A549 (cell line): ENCODE measurements at places on chromosomes 2 and 18.

DNA sequence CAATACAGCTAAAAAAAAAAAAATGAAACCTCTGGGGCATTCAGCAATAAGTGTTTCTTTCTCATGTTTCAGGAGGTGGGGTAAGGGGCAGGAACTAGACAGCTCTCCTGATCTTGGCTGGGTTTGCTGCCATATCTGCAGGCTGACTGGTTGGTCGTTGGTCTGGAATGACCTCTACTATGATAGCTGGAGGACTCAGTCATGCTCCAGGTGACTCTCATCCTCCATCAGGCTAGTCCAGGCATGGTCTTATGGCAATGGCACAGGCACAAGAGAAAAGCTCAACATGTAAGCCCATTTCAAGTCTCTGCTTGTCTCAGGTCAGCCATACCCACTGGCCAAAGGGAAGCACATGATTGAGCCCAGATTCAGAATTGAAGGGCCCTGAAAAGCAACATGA lies 9.5 kb upstream of the SLC1A4 start:
- DNase-seq, result no peak

- DNase-seq, result no peak
These were observed 19.5 kb downstream of the MGAT5 start for GRCh38 chr2:134273256-134273983.

- DNase-seq, result no peak
These were observed 29.2 kb upstream of the SALL3 start for GRCh38 chr18:78950386-78950785.

DNA sequence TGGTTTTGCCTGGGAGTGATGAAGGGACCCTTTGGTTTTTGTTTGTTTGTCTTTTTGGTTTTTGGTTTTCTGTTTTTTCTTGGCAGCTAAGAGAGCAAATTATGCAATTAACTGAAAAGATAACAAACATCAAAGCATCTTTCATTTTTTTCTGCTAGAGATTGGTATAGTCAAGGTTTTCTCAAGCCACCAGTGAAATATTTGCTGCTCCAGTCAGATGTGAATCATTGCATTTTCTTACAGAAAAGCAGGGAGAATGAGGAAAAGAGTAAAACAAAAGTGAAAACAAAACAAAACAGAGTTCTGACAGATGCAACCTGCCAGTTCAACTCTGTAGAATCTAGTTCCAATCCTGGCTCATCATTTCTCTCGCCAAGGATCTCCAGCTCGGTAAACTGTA lies 660.7 kb downstream of the DSC3 start:
- no peak for DNase-seq

- no peak for DNase-seq
These were observed 11.5 kb upstream of the NFATC1 start for GRCh38 chr18:79384151-79384807.

GRCh38 chr18:54004828-54005227 lies 219.6 kb downstream of the MBD2 start:
- DNase-seq, result peak; percentile 13

GRCh38 chr2:52933878-52934277 lies 833.7 kb upstream of the CHAC2 start:
- no peak for DNase-seq

GRCh38 chr2:226440127-226440918 lies 359.3 kb downstream of the IRS1 start:
- DNase-seq, result no peak

DNA sequence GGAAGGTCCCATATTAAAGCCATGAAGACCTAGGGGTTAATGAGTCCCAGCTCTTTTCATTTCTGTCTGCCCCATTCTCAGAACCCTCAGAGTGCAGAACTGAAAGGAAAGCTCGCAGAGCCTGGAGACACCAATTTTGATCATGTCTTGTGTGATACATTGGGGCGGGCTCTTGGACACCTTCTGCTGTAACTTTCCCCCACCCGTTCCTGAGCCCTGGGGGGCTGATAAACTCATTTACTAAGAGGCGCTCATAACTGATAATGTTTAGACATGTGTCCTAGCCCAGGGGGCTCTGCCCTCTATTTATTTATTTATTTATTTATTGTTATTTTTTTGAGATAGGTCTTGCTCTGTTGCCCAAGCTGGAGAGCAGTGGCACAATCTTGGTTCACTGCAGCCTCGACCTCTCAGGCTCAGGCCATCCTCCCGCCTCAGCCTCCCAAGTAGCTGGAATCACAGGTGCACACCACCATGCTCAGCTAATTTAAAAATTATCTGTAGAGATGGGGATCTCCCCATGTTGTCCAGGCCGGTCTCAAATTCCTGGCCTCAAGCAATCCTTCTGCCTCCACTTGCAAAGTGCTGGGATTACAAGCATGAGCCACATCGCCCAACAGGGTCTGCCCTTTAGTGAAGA lies 72.4 kb upstream of the HAAO start:
- no peak for DNase-seq

GRCh38 chr2:59630789-59631188 lies 922.7 kb downstream of the BCL11A start:
- no peak for DNase-seq

DNA sequence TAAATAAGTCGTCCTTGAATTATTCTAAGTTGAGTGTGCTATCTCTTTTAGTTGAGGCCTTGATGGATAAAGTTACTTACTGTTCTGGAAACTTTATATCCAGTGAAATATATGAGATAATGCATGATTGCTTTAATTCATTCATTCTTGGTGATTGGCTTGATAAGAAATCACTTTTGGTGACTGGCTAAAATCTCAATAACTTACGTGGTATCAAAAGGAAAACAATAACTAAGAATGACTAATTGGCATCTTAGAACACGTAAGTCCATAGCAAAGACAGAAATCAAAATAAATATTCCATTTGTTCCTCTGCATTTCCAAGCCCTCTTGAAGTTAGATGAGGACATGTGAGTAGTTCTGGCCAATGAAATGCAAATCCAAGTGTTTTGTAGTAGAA lies 251.6 kb downstream of the NUP35 start:
- DNase-seq, result no peak

GRCh38 chr18:76847916-76848315 lies 25.6 kb downstream of the ZNF236 start:
- no peak for DNase-seq

DNA sequence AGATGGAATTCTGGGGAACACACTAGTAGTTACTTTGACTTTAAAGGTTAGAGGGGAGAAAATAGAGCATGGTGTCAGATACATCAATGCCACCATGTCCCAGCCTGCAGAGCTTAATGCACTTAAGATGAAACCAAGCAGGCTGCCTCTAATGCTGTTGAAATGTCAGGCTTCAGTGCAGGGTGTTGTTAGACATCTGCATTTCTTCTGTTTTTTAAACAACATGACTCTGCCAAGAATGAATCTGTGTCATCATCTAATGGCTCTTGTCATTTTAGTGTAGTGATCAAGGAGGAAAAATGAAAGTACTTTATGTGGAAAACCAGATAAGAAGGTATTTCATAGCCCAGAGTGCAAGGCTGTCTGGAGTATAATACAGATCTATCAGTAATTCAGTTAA lies 29.9 kb downstream of the LYPD1 start:
- no peak for DNase-seq

GRCh38 chr18:45303026-45303425 lies 312.2 kb upstream of the SLC14A2 start:
- DNase-seq, result no peak

- no peak for DNase-seq
These were observed 21.8 kb downstream of the RIT2 start for GRCh38 chr18:43093646-43094045.

DNA sequence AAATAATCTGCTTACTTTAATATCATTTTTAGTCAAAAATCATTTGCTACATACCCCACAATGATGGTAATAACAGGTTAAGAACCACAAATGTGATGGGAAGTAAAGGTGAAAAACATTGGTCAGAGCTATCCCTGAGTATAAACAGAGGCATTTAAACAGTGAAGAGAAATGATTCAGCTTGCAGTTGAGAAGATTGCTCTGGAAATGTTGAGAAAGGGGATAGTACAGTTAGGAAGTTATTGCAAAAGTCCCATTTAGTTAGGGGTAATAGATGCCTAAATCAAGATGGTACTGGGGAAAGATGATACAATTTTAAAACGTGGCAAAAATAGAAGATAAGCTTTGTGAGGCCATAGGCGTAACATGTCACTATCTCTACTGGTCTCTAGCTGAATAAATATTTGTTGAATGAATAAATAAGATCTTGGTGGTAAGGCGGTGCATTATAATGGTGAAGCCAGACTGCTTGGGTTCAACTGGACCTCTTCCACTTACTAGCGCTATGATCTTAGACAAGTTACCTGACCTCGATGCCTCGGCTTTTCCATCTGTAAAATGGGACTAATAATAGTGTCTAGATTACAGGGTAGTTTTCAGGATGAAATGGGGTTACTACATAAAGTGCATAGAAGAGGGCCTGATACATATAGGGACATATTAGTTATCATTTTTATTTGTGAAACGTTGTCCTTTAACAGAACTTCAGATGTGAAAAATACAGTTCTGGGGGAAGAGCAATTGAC lies 2.0 kb upstream of the BZW1 start:
- no peak for DNase-seq

DNA sequence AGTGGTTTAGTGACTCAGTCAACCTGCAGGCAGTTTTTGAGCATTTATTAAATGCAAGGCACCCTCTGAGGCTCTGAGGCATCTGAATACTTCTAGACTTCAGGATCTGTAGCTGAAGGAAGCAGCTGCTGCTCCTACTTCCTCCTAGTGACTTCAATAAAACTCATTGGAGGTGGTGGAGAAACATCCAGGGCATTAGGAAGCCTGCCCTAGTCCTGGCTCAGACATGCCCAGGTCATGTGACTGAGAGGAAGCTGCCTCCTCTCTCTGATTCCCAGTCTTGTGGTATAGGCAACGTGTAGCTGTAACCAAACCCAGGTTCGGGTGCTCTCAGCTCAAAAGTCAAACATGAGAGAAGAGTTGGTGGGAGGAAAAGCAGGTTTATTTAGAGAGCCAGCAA lies 287.2 kb upstream of the GYPC start:
- DNase-seq, result no peak

DNA sequence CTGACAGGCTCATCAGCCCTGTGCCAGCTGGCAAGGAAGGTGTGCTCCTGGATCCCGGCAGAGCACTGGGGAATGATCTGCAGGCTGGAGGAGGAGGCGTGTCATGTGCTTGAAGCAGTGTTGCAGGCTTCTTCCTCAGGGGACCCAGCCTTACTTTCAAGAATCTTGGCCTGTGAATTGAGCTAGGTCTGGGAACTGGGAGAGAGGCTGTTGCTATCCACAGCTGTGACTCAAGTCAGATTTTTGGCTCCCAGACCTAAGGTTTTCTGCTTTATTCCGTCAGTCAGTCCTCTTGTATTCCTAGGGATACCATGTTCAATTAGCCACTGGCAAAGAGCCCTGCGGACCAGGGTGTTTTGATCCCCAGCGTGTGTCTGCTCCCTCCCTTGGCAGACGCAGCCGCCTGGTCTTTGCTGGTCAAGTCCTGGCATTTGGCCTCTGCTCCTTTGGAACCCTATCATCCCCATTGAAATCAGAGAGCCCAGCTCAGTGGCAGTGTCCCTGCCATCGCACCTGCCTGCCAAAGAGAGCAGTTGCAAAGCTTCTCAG lies 32.4 kb downstream of the ASB1 start:
- DNase-seq, result no peak

DNA sequence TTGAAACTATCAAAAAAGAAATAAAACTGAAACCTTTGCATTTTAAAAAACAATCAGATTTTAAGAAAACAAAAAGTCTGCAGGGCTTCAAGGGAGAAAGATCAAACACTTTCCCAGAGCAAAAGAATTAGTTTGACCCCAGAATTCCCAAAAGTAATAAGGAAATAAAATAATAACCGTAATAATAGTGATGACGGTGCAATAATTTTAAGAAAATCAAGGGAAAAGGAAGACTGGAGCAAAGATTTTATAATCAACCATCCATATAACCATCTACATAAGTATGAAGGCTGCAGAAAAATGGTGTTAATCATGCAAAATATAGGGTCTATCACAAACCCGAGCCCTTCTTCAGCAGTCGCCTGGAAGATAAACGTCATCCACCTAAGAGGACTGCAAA lies 634.8 kb downstream of the GALR1 start:
- DNase-seq, result no peak

DNA sequence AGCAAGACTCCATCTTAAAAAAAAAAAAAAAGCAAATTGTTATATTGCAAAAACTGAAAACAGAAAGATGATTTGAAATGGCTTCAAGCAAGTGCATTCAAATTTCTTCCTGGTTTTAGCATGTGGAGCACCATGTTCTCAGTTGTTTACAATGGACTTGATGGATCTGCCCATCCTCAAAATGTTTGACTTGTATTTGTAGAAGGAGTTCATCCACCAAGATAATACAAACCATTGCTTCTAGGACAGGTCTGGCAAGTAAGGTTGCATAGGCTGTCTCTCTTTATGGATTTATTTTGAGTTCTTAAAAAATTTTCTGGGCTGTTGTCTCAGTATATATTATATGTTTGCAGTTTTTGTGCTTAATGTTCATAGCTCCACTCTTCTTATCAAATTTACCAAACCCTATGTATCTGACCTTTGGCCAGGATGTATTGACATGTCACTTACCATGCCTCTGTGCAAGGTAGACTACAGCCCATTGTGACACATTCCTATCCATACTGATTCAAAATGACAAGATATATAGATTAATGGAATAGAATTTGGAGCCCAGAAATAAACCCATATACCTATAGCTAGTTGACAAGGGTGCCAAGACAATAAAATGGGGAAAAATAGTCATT lies 21.7 kb upstream of the ZCCHC2 start:
- no peak for DNase-seq

DNA sequence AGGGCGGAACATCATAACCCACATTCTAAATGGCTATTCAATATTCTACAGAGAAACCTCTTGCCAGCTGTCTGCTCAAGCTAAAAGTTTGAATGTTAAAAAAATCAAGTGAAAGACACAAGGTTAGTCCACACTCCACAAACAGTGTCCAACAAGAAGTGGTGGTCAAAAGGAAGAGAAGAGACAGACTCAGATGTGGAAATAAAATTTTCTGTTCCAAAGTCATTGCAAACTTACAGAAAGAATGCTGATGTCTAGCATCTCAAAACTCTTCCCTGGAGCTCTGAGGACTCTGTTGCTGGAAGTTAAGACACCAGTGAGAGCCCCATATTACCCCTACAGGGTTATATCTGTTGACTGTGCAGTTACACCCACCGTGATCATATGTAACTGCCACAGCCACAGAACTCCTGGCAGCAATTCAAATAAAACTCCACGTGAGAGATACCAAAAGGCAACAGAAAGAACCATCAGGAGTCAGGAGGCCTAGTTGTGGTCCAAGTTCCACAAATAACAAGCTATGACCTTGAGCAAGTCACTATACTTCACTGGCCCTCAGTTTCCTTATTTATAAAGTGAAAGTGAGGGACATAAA lies 60.9 kb downstream of the AAK1 start:
- DNase-seq, result no peak

DNA sequence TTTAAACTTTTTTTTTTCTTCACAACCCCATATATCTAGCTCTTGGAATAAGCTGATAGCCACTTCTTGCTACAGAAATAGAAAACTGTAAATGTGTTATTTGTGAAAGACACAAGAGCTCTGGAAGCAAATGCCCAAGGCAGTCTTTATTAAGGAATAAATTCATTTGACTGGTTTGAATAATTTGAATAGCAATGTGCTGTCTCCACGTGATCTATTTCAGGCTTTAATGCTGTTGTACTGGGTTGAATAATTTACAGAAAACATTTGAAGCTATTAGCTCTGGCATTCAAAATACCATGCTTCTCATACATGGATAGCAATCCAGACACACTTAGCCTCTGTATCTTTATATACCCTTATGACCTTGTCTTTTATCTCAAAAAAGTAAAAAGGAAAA lies 366.7 kb upstream of the KCNJ3 start:
- DNase-seq, result no peak
